ENCODE measurements at places on chromosomes 1 and 21.

GRCh38 chr1:5936621-5937372, 55.4 kb downstream of the NPHP4 start:
- DNase-seq, result no peak

DNA sequence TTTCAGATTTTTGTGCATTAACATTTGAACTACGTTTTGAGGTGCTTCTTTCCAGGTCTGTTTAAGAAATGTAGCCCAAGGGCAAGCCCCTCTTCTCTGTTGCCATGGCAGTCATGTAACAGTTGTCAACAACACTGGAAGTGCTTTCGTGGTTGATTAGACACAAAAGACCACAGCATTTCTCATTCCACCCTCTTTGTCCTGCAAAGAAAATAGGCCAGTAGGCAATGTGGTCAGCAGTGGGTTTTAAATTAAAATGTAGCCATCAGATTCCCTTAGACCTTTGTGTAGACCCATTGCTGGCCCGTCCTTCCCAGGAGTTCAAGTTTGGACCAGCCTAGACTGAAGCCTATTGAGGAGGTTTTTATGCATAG, 35.4 kb downstream of the VANGL1 start:
- DNase-seq, result peak; percentile 42

GRCh38 chr1:204673909-204674649, 11.5 kb downstream of the LRRN2 start:
- no peak for DNase-seq

DNA sequence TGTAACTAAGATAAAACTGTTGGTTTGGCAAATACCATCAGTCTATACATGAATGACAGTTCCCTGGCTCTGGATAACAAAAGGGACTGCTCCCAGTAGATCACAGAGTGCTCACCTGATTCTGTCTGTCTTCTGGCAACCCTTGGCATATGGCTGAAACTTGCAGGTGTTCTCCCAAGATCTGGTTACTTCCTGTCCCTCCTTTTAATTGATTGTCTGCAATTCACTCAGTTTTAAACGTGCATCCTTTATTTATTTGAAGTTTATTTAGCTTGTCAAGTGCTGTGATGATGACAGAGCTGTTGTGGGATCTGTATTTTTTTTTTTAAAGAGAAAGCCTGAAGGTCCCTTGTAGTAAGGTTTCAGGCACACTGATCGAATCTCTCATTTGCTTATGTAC, 3.4 kb downstream of the KCNA3 start:
- DNase-seq, result no peak

GRCh38 chr1:36133484-36133883, 8.5 kb upstream of the COL8A2 start:
- DNase-seq, result no peak

All from left renal pelvis (tissue), 4 donors.